Colonic mucosa (tissue), 4 donors: ENCODE measurements at places on chromosomes 11 and 22. TPM values are rescaled to one million over a fixed set of nuclear protein-coding genes. Genes with fewer than 3 reads are reported as not detected.

DNA sequence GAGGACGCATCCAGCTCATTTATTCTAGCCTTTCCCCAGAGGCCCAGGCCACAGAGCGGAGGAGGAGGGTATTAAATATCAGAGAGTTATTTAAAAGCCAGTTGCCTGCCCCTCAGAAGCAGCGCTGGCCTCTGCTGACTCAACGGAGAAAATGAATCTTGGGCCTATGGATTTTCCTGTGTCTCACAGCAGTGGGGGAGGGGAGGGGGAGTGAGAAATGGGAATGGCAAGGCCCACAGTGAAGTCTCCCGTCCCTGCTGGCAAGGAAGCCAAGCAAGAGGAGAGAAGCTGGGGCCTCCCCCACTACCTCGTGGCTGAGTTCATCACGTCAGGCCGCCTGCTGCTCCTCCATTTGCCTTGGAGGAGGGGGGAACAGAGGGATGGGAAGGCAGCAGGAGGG is 4.5 kb upstream of the TPBGL start:
- DNase-seq = no peak

DNA sequence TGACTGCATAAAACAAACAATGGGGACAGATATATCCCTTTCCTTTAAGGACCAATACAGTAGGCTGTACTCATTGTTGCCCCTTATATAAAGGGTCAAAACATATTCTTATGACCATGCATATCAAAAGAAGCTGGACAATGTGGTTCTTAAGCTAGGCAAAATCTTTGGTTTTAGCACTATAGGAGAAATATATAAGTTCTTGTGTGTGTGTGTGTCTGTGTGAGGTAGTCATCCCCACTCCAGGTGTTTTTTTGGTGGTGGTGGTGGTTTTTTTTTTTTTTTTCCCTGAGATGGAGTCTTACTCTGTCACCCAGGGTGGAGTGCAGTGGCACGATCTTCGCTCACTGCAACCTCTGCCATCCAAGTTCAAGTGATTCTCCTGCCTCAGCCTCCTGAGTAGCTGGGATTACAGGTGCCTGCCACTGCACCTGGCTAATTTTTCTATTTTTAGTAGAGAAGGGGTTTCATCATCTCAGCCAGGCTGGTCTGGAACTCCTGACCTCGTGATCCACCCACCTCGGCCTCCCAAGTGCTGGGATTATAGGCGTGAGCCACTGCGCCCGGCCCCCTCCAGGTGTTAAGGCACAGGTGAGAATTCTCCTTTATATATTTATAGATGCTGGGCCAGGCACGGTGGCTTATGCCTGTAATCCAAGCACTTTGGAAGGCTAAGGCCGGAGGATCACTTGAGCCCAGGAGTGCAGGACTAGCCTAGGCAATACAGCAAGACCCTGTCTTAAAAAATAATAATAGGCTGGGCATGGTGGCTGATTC is 12.0 kb upstream of the ZNF143 start:
- no peak for DNase-seq

DNA sequence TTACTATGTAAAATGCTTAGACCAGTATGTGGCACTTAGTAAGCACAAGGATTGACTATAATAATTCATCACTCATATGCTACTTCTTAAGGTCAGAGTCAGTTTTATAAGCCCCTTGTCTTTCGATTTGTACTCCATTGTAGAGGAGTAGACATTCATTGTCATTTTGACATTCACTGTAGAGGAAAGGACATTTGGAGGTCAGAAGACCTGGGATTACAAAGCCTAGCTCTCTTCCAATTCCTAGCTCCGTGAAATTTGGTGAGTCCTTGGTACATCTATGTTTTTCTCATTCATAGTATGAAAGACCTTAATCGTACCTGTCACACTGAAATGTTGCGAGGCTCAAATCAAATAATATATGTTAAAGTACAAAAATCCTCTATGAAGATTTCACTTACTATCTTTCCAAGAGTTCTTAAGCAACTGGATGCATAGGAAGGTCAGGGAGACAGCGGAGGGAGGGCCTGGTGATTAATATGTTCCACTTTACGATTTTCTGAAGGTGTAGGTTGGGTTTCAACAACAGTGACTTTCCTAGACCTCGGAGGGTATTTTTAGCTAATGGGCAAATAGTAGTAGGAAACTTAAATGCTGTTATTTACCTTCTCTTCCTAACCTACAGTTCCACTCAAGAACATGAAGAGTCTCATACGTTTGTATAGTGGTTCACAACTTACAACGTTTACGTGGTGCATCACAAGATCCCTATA is 1.4 kb upstream of the EMSY start:
- no peak for DNase-seq

CELSR1 gene
- 7.8 TPM for total RNA-seq

- DNase-seq = no peak
These were observed 22.8 kb downstream of the TREH start for GRCh38 chr11:118656563-118657165.

DNA sequence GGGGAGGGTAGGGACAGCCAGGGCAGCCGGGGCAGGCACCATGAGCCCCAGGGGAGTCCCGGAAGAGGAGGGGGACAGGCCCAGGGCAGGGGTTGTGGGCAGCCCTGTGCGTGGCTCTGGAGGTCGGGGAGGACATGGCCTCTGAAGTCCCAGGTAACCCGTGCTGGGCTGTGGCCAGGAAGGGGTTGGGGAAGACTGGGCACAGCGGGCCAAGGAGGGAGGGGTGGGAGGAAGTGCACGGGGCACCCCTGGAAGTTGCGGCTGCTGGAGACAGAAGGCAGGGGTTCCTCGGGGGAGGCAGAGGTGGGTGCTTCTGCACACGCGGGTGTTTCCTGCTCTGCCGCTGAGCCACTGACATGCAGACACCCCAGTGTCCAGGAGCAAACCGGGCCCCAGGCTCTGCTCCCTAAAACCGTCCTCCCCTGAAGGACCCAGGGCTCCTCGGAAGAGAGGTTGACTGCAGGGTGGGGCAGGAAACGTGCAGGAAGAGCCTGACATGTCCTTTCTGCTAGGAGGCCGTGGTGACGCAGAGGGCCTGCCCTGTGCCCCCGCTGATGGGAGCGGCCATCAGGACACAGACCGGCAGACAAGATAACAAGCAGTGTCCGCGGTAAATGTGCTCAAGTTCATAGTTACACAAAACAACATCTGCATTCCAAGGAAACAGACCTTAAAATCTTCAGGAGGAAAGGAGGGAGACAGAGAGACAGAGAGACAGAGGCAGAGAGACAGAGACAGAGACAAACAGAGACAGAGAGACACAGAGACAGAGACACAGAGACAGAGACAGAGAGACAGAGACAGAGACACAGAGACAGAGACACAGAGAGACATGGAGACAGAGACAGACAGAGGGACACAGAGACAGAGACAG is 5.7 kb downstream of the TNNI2 start:
- peak; percentile 70 for DNase-seq

DNA sequence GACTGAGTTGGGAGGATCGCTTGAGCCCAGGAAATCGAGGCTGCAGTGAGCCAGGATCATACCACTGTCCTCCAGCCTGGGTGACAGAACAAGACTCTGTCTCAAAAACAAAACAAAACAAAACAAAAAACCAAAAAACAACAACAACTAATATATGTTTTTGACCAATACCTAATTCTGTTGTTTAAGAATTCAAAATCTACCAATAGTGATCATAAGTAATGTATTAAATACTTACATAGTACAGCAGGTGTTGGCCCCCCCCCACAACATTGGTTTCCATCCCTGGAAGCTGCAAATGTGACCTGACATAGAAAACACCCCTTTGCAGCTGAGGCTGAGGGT is 74.7 kb downstream of the KCNQ1 start:
- DNase-seq = peak; percentile 9

SLC25A18 gene
- not detected for total RNA-seq

GRCh38 chr11:36069576-36070212 is 125.8 kb downstream of the LDLRAD3 start:
- no peak for DNase-seq

GRCh38 chr11:105100981-105101630 is 38.5 kb downstream of the CARD18 start:
- no peak for DNase-seq

DNA sequence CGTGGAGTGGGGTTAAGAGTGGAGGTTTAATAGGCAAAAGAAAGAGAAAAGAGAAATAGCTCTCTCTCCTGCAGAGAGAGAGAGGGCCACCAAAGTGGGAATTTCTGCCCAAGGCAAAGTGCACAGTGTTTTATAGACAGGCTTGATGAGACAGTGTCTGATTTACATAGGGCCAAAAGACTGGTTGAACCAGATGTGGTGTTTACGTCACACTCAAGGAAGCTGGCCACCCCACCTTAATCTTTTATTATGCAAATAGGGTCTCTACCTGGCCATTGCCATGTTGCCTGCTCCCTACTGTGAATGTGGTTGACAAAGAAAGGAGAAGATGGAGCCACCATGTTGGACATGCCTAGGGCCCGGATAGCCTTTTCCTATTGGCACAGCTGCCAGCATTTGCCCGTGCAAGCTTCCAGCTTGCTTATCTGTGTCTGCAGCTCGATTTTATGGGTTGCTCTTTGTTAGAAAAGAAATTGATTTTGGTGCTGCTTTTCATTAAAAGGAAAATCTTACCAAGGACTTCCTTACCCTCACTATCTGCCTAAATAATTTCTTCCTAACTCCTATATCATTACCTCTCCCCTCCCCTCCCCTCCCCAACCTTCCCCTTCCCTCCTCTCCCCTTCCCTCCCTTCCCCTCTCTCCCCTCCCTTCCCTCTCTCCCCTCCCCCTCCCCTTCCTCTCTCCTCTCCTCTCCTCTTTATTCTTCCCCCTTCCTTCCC is 436.0 kb downstream of the NELL1 start:
- DNase-seq = no peak

GRCh38 chr11:37105427-37105826 is 507.4 kb upstream of the RAG2 start:
- DNase-seq = no peak

- no peak for DNase-seq
These were observed 498.7 kb downstream of the METTL15 start for GRCh38 chr11:28606930-28607329.

DNA sequence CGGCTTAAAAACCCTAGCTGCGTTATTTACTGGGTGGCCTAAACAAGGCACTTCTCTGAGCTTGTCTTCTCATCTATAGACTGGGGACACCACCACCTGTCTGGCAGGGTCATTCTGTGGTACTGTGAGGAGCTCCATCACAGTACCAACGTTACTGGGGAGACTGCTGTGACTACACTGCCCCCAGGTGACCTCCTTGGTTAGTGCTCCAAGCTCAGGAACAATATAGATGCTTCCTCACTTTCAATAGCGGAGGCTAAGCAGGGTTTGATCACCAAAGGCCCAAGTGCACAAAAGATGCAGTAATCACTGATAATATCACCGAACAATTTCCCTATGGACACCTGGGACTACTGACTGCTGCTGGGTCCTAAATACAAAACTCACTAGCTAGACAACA is 18.8 kb downstream of the PRPF19 start:
- DNase-seq = peak; percentile 64

GRCh38 chr11:73176874-73177155 is 34.7 kb upstream of the FCHSD2 start:
- DNase-seq = no peak

KRTAP5-7 gene
- 0.17 TPM for total RNA-seq

DNA sequence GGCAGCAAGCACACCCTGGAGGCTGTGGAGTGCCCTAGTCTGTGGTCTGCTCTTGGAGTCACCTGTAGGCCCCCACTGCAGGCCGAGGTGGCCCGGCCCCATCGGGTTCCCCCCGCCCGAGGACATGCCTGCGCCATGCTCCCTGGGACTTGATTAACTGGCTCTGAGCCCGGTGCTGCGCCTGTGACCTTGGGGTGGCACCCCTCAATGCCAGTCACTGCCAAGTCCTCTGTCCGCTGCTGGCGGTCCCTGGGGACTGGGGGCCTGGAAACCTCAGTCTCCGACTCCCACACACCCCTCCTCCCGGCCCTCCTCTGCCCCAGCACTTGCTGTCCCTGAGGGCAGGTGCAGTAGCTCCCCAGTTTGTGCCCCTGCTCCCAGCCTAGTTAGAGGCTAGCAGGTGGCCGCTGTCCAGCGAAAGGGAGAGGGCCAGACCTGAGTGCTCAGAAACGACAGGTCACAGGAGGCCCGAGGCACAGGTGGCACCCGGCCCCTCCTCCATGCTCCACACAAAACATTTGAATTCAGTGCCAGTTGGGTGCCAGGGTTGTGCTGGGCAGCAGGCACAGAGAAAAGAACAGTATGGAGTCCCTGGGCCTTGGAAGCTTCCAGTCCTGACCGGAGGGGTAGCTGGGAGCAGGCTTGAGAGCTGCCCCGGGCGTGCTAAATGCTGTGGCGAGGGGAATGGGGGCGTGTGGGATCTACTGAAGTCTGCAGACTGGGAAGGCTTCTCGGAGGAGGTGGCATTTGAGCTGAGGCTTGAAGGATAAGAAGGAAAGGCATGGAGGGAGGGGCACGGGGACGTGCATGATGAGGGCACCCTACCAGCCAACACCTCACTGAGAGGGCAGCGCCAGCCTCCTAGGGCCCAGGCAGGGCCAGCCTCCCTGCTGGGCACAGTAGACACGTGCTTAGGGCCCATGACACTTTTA is 16.4 kb upstream of the FLRT1 start:
- no peak for DNase-seq

GRCh38 chr22:43848366-43849171 is 13.7 kb downstream of the SULT4A1 start:
- DNase-seq = no peak

PHF21A gene
- 19.1 TPM for total RNA-seq

APOBEC3H gene
- not detected for total RNA-seq

GRCh38 chr22:47340851-47341436 is 578.5 kb downstream of the TBC1D22A start:
- DNase-seq = no peak

- DNase-seq = peak; percentile 86
These were observed 428.4 kb downstream of the MN1 start for GRCh38 chr22:27372969-27373670.

KBTBD3 gene
- 6.6 TPM for total RNA-seq

CDC42BPG gene
- 29.3 TPM for total RNA-seq

PNPLA3 gene
- 1.6 TPM for total RNA-seq

GRCh38 chr22:40797427-40797826 is 21.7 kb downstream of the SLC25A17 start:
- no peak for DNase-seq

DNA sequence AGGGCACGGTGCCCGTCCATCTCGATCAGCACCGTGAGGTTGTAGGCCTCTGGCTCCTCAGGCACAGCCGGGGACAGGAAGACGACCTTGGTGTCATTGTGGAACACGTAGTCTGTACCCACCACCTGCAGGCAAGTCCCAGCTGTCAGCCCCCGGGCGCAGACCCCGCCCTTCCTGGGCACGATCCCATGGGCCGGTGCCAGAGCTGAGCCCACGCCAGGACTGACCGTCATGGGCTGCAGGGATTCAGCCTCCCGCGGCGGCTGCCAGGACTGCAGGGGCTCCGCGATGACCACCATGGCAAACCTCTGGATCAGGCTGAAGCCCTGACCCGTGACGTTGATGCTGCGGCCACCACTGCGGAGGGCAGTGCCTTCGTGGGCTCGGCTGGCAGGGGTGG is 11.8 kb upstream of the MAPK11 start:
- no peak for DNase-seq

DNA sequence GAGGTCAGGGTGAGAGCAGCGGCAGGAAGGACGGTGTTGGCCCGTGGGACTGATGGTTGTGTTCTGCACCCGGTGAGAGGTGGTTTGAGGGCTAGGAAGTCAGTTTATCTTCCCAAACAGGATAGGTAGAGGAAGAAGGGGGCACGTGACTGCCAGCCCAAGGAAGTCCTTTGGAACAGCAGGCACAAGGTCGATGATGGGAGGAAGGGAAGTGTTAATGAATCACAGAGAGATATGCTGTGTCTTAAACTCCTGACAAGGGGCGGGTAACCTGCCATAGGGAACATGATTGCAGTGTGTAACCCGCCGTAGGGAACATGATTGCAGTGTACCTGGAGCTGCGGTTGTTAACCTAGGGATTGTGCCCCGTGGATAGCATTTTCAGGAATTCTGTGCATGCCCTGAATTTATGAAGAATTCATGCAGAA is 49.0 kb downstream of the PRR5L start:
- DNase-seq = peak; percentile 81

AGBL2 gene
- 0.74 TPM for total RNA-seq
